ENCODE measurements at places on chromosomes 2 and 18.

DNA sequence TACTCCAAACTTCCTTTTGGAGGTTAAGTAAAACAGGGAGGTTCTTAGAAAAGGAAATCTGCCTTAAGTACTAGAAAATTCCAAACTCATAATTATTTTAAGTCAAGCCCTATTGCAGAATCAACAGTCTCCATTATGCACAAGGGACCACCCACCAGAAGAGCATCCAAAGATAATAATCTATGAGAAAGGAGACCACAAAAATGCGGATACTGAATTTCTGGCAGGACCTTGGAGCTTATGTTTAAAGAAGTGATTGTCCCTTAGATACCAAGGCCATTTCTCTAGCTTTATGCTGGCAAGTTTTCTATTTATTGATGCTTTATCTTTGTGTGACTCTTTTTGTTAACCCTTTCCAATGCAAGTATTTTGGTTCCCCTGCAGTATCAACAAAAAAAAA, 404.0 kb upstream of the MMADHC start:
- DNase-seq, result no peak

DNA sequence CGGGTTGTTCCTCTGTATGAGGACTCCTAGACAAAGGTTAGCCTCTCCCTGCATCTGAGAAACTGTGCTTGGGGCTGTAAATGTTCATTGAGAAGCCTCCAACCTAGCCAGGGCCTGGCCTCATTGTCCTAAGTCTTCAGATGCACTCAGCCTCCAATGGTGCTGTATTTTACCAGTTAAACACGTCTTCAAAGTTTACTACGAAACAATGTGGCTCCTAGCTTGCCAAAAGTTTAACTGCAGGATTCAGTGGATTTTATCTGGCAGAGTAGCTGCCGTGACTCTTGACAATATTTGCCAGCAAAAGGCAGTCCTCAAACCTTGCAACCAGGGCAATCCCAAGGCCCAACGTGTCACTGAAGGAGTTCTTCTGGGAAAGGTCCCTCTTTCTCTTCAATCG, 1.1 kb downstream of the PID1 start:
- DNase-seq, result no peak

DNA sequence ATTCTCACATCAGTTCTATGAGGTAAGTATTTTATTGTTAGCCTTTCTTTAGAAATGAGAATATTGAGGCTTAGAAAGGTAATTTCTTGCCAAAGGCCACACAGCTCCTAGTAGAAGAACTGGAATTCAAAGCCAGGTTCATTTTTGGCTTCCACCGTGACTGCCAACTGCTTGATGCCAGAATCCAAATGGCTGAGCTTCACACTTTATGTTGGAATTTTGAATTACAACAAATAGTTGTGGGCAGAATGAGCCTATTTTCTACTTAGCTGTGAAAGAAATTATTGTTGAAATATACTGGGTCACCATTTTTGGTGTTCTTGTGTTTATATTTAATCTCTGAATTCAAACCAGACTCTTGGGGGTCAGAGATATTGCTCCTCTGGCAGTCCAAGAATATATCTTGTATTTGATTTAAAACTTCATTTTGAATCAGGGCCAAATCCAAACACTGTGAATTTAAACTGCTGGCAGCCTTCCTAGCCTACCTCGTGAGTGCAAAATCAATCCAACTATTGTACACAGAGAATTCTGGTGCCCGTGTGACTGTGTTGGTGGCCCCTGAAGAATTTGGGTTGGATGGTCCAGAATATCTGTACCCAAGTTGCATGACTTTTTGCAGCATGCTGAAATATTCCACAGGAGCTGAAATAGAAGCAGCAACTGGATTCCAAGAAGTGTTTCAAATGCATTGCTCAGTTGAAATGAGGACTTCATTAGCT, 35.6 kb upstream of the LPIN1 start:
- no peak for DNase-seq

DNA sequence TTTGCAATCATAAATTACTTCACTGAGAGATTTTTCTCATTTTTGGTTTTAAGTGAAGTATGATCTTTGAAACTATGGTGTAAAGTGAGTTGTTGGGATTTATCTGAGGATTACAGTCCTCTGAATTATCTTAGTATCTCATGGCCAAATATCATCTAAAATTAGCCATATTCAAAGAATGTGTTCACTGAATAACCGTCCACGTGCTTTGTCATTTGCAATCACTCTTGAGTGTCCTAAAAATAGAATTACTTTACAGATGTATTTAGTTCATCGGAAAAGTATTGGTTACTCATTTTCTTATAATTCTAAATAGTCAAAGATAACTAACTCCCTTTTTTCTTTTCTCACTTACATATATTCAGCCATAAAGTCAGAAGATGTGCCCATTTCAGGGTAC, 141.2 kb downstream of the RTN4 start:
- DNase-seq, result no peak

DNA sequence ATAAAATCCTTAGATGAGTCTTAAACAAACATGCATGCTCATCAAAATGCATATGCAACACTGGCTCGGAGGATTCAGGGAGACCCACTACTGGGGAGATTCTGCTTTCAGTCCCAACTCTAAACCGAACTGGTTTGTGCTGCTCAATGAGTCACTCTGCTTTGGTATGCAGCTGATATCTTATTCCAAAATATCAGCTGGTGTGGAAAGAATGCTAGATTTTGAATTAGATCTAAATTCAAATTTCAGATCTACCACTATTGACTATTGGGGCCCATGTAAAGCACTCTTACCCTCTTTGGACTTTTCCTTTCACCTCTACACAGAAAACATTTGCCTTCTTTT, 39.2 kb upstream of the TTN start:
- DNase-seq, result no peak

DNA sequence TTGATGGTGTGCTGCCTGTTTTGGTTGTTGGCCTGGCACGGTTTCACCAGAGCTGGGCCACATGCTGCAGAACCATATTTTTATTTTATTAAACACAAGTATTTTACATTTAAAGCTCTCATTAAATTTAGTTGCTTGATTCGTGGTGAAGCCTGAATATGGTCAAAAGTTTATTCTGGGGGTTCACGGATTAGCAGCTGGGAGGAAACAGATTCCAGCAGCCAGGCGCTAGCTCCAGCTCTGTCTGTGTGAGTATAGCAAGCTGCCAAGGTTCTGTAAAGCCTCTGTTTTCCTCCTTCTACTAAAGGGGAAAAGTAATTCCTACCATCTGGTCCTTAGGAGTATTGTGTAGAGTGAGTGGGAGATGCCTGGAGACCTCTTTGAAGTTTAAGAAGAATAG, 22.5 kb downstream of the GATA6 start:
- no peak for DNase-seq

- no peak for DNase-seq
These were observed 24.1 kb downstream of the TRABD2A start for GRCh38 chr2:84856787-84857186.

- DNase-seq, result no peak
These were observed 154.8 kb downstream of the ZNF236 start for GRCh38 chr18:76977108-76977621.

DNA sequence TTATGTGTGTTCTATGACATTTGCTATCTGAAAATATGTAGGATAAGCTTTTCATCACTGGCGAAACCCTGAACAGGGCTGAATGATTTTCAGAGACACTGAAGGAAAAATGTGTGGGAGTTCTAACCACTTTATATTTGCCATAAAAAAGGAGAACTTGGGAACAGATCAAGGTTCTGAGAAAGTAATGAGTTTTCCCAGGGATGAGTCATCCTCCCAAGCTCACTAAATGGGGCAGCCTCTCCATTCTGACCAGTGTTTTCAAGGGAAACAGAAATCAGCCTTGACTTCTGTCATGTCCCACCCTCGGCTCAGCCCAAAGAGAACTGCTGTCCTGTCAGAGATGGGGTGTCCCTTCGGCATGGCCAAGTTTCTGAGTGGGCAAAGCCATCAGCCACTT, 2109.8 kb upstream of the CELF4 start:
- no peak for DNase-seq

DNA sequence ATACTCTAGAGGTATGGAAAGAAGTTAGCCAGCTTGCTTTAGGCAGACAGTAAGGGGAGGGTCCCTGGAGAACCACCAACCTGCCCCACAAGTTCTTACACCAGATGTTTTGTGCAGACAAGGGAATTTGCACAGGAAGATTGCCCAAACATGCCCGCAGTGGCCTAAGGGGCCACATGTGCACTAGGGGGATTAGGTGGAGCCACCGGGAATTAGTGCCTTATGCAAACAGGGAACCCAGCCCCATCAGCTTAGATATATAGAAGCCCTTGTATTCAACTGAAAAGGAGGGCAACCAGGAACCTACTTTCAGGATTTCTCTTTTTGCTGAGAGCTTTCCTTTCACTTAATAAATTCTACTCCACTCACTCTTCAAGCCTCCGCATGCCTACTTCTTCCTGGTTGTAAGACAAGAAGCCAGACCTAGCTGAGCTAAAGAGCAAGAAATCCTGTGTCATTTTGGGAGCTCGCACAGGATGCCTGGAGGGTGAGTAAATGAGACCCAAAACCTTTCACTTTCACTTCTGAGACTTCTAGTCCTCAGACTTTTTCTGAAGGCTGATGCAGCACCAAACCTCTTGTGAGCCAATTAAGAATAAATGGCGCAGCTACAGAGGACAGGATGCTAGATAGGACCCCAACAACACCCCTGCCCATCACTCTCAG, 146.3 kb downstream of the GCA start:
- DNase-seq, result no peak

GRCh38 chr2:233072838-233073237, 12.7 kb downstream of the INPP5D start:
- no peak for DNase-seq

- no peak for DNase-seq
These were observed 25.3 kb downstream of the HS6ST1 start for GRCh38 chr2:128293426-128293755.

DNA sequence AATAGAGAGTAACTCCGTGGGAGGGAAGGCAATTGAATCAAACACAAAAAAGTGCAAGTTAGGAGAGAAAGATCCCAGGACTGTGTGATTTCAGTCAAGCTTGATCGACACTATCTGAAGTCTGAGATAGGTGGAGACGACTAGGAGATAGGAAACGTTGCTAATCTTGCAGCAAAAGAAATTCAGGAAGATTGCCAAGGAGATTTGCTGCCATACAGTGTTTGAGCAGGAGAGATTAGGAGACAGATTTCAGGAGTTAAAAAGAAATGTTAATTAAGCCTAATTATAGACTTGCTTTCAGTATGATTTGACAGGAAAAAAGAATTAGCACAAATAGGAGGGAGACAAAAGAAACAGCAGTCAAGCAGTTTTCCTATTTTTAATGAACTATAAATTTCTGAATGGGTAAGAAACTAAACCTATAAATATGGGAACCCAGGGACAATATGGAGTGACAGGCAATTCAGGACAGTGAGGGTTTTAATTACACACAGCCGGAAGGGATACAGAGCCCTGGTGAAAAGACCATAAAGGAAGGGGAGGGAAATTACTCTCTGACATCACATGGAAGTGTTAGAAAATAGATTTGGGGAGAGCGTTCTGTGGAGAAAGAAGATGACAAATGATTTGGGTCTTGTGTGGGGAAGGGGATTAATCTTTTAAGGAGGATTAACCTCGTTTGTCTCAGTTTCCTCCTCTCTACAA, 72.6 kb downstream of the SUCLG1 start:
- DNase-seq, result no peak

- no peak for DNase-seq
These were observed 52.0 kb downstream of the FEZ2 start for GRCh38 chr2:36545871-36546416.

DNA sequence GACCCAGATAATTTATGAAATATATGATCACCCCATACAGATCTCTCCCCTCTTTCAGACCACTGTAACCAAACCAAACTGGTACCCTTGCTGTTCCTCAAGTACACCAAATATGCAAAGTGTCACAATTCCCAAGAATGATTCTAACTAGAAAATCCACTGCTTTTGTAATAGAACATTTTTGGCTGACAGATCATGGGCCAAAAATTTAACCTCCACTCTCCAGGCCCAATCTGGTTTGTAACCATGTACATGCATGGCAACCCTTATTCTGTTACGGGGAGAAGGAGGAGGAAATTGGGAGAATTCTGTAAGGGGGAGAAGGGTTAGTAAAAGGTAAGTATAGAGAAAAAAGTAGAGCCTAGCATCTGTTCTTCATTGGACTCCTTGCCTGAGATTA, 62.0 kb downstream of the IKZF2 start:
- no peak for DNase-seq

- no peak for DNase-seq
These were observed 205.5 kb upstream of the MYT1L start for GRCh38 chr2:2536416-2537056.

DNA sequence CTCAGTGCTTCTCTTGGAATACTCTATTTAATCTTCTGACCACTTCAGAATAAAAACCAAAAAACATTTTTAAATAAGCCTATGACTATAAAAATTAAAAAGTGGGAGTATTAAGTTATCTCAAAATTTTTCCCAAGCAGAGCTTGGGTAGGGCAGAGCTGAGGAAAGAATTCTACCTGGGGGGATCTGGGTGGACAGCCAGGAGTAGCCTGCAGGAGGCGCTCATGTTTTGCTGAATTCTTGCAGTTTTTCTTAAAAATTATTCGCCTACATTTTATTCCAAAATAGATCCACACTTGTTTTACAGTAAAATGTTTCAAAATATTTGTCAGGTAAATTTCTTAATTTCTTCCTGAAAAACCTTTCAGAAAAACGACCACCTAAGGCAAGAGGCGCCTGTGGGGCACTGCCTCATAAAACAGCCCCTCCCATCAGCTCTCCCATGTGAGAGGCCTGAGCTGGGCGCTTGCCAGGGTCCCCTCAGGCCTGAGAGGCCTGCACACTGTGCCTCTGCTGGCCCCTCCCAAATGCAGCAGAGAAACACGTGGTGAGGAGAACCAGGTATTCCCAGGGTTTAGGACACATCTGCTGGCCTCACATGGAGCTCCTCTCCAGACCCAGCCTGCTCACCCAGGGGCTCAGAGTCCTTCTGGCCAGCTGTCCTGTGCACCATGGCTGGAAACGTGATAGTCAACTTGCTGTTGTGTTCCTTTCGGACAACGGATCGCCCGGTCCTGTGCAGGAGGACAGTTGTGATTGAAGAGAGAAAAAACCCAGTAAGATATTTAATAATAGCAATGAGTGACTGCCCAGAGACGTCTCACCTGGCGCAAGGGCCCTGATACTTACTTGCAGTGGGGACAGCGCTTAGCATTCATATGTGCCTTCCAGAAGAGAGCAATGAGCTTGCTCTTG, 17.5 kb downstream of the POLR1A start:
- no peak for DNase-seq

- DNase-seq, result no peak
These were observed 297.4 kb downstream of the TGIF1 start for GRCh38 chr18:3747176-3747973.

GRCh38 chr2:38698467-38699003, 32.6 kb downstream of the GALM start:
- no peak for DNase-seq

DNA sequence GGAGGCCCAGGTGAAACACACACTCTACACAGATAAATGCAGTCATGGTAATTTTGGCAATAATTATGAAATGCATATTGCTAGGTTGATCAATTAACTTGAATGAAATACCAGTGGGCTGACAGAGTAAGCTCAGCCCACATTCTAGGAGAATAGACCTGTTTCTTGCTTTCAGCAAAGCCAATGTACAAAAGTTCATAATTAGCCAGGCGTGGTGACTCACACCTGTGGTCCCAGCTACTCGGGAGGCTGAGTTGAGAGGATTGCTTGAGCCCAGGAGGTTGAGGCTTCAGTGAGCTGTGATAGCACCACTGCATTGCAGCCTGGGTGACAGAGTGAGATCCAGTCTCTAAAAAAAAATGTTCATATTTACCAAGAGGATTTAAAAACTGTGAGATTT, 15.7 kb upstream of the MBP start:
- DNase-seq, result no peak

Measured in smooth muscle cell of the brain vasculature (primary cell).